ENCODE measurements at places on chromosomes 5 and 9. TPM values are rescaled to one million over a fixed set of nuclear protein-coding genes. Genes with fewer than 3 reads are reported as not detected.

DNA sequence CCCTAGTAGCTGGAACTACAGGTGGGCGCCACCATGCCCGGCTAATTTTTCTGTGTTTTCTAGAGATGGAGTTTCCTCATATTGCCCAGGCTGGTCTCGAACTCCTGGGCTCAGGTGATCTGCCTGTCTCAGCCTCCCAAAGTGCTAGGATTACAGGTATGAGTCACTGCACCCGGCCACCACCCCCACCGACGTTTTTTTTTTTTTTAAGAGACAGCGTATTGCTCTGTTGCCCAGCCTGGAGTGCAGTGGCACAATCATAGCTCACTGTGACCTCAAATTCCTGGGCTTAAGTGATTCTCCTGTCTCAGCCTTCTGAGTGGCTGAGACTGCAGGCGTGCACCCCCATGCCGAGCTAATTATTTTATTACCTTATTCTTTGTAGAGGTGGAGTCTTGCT, 38.2 kb downstream of the WDR70 start:
- no peak overlapping the region for H3K27ac ChIP-seq
- H3K4me1 ChIP-seq = no peaks in the 10 kb centered on the region
- no peaks in the 10 kb centered on the region for H3K36me3 ChIP-seq
- no peaks in the 10 kb centered on the region for H3K27me3 ChIP-seq
- no peak overlapping the region for H3K4me3 ChIP-seq

- no peaks in the 10 kb centered on the region for H3K36me3 ChIP-seq
- no peaks in the 10 kb centered on the region for H3K27me3 ChIP-seq
- DNase-seq = no peak
- H3K4me3 ChIP-seq = no peak overlapping the region
- no peak overlapping the region for H3K27ac ChIP-seq
Measured at GRCh38 chr5:116145416-116145815, 60.6 kb downstream of the COMMD10 start.

DNA sequence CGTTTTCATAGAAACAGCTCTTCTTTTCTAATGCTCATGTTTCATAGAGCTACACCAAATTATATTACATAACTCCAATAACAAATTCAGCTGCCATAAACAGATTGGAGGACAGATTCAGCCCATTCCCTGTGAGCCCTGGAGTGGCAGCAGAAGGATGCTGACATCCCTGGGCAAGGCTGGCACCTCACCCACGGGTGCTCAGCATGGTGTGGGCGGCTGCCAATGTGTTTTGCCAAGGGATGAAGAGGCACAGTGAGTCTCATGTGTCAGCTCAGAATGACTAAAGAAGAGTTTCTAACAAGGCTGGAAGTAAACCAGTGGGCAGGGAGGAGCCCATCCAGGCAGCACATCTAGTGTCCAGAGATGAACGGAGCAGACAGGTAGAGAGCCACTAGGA, 127.1 kb upstream of the ICE1 start:
- no peaks in the 10 kb centered on the region for H3K36me3 ChIP-seq
- H3K4me3 ChIP-seq = no peak overlapping the region
- H3K27ac ChIP-seq = no peak overlapping the region
- H3K4me1 ChIP-seq = no peaks in the 10 kb centered on the region

- no peaks in the 10 kb centered on the region for H3K36me3 ChIP-seq
- no peaks in the 10 kb centered on the region for H3K4me1 ChIP-seq
- peak within 1 kb of the TSS; percentile 33 for H3K27ac ChIP-seq
Measured at GRCh38 chr5:72107131-72107900, at the start of gene MAP1B. MAP1B (plus strand) TSS chr5:72107475; CDS start chr5:72107532, 57 bp downstream.

DNA sequence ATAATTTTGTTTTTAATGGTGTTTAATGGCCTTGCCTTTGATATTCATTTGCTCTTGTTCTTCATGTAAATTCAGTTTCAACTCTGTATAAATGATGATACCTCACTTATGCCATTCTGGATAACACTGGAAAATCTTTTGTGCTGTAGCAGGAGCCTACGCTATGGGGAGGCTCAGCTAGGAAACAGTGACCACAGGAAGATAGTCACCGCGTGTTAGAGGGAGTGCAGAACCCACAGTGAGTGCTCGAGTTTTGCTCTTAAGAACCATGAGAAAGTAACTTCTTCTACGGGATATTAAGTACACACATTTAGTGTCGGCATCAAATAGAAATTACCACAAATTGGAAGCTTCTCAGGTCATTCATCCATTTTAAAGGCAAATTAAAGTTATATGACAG, 143.9 kb downstream of the IRX2 start:
- no peak for DNase-seq
- no peaks in the 10 kb centered on the region for H3K27me3 ChIP-seq
- H3K4me1 ChIP-seq = no peaks in the 10 kb centered on the region
- no peak overlapping the region for H3K27ac ChIP-seq
- H3K4me3 ChIP-seq = no peak overlapping the region
- H3K36me3 ChIP-seq = no peaks in the 10 kb centered on the region

DNA sequence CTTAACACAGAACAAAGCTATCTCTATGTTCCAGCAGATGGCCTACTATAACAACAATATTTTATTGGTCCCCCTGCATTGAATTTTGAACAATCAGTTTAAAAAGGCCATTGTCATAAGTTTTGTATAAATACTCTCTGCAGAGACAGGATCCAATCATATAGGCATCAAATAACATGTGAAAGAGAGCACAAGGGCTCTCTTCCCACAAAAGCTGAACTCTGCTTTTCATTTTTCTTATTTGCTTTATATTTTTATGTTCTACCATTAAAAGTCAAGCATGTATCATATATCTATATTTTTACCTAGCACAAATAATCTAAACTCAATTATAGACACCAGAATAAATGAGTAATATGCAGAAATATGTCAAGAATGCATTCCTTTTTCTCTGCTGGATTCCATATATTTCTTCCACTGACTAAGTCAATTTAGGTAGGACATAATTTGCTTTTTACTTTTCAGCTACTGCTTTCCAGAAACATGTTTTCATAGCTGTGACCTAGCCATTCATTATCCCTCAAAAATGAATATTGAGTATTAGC, 143.6 kb downstream of the CDH9 start:
- H3K27ac ChIP-seq = no peak overlapping the region
- H3K4me1 ChIP-seq = no peaks in the 10 kb centered on the region
- no peak for DNase-seq
- H3K4me3 ChIP-seq = no peak overlapping the region

DNA sequence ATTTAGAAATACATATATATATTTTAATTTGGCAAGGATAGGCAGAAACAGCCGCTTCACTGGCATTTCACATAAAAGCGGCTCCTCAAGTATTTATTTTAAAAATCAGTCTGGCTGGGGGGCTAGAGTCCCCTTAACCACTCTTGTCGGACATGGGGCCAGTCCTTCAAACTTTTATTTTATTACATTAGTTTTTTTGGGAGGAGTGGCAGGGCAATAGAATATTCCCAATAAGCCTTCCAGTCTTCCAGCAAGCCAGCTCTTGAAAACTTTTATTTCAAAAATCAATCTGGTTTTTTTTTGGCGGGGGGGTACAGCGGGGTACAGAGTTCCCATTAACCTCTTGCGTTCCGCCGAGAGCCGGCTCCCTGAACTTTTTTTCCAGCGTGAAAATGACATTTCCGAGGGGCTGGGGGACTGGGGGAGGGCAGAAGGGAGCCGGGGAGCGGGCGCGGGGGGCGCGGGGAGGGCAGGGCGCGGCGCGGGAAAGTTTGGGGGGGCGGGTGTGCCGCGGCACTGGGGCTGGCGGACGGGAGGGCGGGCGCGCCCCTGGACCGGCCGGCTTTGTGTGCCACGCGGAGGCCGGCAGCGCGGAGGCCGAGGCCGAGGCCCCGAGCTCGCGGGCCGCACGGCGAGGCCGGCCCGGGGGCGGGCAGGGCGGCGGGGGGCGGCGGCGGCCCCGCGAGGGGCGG, 504 bp upstream of the ZNF618 start:
- no peak overlapping the region for H3K27ac ChIP-seq
- no peaks in the 10 kb centered on the region for H3K27me3 ChIP-seq
- H3K4me3 ChIP-seq = no peak overlapping the region
- DNase-seq = no peak

- H3K4me1 ChIP-seq = peaks cover 5% of the 10 kb centered on the region
- no peak overlapping the region for H3K27ac ChIP-seq
- H3K36me3 ChIP-seq = no peaks in the 10 kb centered on the region
- DNase-seq = no peak
- H3K27me3 ChIP-seq = no peaks in the 10 kb centered on the region
Measured at GRCh38 chr9:105278751-105279150, 34.3 kb downstream of the SLC44A1 start.

DNA sequence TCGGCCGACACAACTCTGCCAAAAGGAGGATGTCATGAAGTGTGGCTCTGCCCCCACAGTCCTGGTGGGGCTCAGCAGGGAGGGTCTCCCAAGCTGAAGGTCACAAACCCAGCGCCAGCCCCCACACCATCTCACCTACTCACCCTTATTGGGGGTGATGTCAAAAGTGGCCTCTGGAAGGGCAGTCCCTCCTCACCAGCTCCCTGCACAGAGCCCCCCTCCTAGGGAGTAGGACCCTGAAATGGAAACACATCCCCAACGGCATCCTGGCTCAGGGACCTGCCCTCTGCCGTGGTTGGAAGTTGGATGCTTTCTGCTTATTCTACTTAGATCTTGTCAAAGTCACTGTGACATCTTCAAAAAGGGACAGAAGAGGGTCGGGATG, 89.5 kb downstream of the NSUN2 start:
- DNase-seq = peak; percentile 5
- H3K27me3 ChIP-seq = no peaks in the 10 kb centered on the region
- no peak overlapping the region for H3K27ac ChIP-seq
- H3K36me3 ChIP-seq = no peaks in the 10 kb centered on the region
- no peak overlapping the region for H3K4me3 ChIP-seq

The GRM6 gene
- total RNA-seq = not detected

The UNC5A gene
- total RNA-seq = not detected

The PCSK1 gene
- 4.6 TPM for total RNA-seq

The OMD gene
- total RNA-seq = 0.37 TPM

The RPL7A gene
- 1,628 TPM for total RNA-seq

The RAB3C gene
- 1.2 TPM for total RNA-seq

The UGCG gene
- total RNA-seq = 17.6 TPM

Measured in colonic mucosa (tissue), 4 donors.